ENCODE measurements at places on chromosomes 7 and 10.

DNA sequence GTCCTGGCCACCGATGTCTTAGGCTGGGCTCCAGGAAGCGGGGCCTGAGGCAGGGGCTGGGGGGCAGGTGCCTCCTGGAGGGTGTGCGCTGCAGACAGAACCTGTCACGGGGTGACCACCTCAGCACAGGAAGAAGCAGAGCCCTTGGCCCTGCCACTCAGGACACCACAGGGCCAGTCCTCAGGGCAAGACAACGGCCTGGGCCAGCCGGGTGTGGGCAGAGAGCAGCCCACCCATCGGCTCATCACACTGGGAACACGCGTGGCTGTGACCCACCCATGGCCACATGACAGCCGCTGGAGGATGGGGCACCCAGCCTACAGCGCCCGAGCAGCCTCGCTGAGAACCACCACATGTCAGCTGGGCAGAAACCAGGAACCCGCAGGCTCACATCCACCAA is 5.9 kb upstream of the DIP2C start:
- no peak for DNase-seq

DNA sequence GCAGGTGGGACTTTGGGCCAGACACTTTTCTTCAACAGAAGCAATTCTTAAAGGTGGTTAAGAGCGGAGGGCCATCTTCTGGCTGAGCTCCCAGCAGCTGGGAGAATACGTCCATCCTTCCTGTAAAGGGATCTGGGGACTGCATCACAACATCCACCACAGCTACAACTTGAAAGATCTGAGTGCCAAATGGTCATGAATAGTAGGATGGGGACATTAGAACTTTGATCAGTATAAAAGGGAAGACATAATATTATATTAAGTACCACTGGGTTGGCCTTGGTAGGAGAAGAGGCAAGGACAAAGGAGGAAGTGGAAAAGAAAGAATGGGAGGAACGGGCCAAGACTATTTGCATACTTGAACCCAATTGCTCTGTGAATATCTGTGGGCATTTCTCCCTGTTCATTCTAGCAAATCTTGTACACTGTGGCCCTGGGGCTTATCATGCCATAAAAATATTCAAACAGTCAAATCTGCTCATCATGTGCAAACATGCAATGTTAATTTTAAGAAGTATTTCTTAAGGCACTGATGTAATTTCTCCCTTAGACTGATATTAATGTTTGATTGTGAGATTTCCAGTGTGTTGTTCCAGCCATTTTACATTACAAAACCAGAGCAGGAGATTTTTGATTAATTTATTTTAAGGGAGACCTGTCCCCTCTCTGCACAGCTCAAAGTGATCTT is 65.5 kb upstream of the CREB5 start:
- DNase-seq = no peak

GRCh38 chr10:102869258-102870198 is at the start of gene AS3MT:
Gene AS3MT, plus strand, starts transcription at chr10:102869470. Its CDS starts 123 bp downstream, at chr10:102869593.
- peak; percentile 58 for DNase-seq

DNA sequence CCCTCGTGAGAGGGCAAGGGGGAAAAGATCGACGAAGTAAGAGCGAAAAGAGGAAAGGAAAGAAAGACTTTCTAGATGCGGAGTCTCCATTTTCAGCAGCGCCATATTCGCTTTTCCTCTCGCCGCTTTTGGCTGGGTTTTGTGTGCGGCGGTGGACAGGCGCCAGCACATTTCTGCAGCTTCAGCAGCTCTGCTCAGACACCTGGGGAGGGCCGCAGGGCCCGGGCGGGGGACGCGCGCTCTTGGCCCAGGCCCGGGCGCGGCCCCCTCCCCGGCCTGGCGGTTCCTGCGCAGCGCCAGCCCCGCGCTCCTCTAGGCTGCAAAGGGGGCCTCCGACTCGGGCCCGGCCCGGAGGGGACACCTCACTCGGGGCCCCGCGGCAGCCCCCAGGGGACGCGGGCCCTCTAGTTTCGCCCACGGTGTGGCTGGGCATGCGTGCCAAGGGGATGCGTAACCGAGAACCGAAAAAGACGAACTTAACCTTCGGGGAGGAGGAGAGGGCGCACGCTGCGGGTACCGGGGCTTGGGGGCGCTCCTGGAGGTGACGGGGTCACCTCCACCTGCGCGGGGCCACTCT is 34.5 kb upstream of the EBLN1 start:
- peak; percentile 77 for DNase-seq

DNA sequence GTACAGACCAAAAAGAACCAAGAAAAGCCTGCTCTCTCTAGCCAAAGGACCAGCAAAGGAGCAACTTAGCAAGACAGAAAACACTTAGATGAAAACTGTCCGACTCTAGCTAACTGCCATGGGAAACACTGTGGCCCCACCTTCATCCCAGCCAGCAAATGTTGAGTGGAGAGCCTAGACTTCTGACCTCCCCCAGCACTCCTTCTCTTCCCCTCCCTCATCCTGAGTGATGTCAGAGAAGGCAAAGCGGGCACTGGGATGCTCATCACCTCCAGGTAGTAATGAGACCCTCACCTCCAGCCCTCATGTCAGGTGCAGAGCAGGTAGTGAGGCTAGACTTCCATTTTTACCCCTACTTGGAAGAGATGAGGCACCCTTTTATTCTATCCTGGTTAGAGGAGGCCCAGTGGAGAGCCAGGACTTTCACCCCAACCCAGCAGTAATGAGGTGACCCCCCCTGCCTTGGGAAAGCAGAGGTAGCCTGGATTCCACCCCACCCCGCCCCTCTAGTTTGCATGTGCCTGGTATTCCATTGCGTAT is 16.9 kb downstream of the CUZD1 start:
- no peak for DNase-seq

DNA sequence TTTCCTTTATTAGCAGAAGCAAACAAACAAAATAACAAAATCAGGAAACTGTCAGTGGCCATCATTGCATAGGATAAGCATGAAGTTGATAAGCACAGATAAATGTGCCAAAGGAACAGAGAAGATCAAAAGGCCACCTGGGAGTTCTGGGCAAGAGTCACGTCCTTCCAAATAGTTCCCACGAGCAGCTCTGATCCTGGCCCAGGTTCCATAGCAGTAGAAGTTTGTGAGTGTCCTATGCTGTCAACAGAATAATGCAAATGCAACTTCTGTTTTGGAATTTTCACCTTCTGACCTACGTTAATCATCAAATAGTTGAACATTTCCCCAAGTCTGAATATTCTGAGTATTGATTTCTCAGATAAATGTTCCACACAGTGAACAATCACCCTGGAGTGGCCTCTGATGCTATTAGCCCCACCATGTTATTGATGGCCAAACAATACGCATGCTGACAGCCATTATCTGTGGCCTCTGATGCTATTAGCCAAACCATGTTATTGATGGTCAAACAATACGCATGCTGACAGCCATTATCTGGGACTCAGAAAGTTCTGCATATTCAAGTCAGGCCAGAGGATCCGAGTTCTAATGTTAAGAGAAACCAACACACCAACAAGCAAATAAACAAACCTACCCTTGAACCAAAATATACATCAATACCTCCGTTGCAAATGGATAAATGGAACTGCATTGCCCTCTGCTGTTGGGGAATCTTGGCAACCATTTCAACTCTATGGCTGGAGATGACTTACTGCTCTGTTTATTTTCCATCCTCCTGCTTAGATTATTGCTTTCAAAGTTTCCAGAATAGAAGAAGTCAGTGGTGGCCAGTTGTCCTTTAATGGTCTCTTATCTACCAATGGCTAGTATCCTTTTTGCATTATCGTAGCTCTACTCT is 63.3 kb downstream of the MRC1 start:
- DNase-seq = no peak

DNA sequence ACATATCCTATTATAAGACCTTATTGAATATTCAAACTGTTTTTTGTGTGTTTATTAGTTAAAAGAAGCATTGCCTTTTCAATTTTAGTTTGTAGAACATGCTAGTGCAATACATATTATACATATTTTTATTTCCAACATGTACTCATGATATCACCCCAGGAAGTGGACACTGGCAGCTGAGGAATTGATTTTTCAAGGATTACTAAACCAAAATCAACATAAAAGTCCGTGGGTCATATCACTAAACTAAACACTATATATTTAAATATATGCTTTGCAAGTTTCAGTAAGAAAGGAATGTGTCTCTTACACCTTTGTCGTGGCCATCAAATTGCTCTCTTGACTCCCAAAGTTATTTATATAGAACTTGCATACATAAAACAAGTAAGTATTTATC is 185.2 kb downstream of the AGMO start:
- DNase-seq = no peak

- DNase-seq = no peak
Observed at GRCh38 chr10:22856444-22857074, 71.3 kb upstream of the ARMC3 start.

DNA sequence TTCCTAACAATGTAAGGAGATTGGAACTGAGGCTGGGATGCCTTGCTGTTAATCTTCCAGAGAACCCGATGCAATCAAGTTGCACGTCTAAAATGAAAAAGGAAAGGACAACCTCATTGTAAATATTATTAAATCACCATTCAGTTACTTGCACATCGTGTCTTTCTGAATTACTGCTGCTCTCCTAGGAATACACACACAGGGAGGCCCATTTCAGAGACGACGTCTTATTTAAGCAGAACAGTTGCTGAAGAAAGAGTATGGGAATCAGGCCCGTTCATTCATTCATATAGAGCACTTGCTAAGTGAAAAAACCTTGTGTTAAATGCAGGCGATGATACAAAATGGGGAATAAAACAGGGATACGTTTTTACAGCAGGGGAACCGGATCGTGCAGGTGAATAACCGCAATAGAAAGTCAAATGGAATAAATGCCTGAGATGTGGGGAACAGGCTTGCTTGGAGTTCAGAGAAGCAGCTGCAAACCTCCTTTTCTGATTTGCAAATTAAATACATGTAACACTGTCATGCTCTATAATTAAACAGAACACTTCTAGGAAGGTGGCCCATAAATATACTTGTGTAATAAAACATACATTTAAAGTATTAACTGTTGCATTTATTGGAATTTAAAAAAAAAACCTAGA is 409.9 kb downstream of the GALNT17 start:
- no peak for DNase-seq

DNA sequence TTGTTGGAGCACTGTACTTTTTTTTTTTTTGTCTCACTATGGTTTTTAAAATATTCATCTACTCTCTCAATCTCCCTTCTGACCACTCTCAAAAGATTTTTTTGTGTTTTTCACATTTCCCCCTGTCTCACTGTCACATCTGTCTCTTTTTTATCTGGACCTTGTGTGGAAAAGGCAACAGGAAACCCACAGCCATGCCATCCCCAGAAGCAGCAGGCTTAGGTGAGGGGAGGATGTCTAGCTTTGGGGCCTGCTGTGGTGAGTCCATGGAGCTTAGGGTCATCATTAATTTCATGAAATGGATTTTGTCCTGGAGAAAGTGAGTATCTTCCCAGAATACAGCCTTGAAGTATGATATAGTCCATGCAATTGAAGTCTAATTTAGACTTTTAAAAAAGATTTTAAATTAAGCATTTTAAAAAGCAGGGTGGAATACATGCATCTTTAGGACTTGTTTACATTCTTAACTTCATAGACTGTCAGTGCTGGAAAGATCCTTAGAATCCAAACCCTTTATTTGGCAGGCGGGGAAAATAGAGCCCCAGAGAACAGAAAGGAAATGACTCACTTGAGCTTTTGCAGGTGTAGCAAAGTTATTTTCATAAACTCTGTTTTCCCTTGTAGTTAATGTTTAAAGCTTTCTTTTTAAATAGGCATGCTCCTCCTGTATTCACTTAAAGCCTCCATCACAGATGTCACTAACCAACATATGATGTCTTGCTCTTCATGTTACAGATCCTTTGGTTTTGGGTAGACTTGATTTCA is 25.1 kb downstream of the MINDY4 start:
- no peak for DNase-seq

- no peak for DNase-seq
Observed at GRCh38 chr7:130852867-130853266, 118.9 kb upstream of the KLF14 start.

- peak; percentile 17 for DNase-seq
Observed at GRCh38 chr7:7181519-7182155, 707 bp upstream of the C1GALT1 start.

DNA sequence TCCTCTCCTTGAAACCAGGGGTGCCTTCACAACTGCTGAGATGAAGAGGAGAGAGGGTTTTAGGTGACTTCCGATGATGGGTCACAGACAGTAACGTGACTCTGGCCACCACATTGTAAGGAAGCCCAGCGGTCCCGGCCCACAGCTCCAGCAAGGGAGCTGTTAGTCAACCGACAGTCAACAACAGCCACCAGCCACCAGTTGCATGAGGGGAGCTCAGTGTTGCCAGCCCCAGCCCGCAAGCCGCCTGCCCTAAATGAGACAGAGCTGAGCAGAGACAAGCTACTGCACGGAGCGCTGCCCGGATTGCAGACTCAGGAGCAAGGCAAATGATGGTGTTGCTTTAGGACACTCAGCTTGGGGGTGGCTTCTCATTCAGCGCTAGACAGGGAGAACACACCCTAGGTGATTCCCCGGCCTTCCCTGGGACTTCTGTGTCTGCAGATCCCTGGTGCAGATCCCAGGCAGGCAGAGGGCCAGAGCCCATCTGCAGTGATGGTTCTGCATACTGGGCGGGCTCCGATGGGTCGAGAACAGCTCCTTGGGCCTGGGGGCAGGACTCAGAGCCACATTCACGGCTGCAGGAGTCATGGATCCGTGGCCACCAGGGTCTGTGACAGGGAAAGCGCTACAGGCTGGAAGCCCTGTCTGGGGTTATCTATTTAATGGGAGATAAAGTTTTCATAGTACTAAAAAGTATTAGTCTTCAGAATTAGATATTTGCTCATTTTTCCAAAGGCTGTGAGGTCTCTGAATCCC is 14.3 kb upstream of the RET start:
- no peak for DNase-seq

DNA sequence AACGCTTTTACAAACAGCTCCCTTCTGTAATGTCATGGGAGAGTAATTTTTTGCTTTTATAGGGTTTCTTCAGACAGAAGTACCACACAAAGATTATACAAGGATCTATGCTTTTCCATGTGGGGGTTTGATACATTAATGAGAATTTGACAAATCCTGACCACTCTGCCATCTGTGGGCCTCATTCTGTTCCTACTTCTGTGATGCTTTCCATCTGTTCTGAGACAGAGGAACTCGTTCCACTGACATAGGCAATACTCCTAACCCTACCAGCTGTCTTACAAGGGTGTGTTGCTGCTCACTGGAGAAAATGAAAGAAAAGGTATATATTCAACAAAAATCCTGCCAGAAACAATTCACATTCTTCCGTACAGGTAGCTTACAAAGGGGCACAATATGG is 59.4 kb upstream of the NAMPT start:
- no peak for DNase-seq

- DNase-seq = no peak
Observed at GRCh38 chr7:3899559-3899991, 598.5 kb downstream of the SDK1 start.

- no peak for DNase-seq
Observed at GRCh38 chr10:69898524-69898923, 96.8 kb downstream of the COL13A1 start.

GRCh38 chr10:44033008-44033407 is 351.9 kb downstream of the CXCL12 start:
- DNase-seq = no peak

DNA sequence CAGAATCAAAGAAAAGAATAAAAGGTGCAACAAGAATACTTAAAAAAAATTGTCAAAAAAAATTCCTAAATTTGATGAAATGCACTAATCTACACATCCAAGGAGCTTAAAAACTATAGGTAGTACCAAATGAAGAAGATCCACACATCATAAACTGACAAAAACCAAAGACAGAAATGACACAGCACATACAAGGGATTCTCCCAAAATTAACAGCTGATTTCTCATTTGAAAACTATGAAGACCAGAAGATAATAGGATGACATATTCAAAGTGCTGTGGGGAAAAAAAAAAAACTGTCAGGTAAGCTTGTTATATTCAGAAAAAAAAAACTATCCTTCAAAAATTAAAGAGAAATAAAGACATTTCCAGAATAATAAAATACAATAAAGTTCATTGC is 618.2 kb downstream of the TNS3 start:
- no peak for DNase-seq
